ENCODE measurements at places on chromosomes 3 and 15. TPM values are rescaled to one million over a fixed set of nuclear protein-coding genes. Genes with fewer than 3 reads are reported as not detected.

GRCh38 chr3:111884411-111885018 is 25.4 kb downstream of the PHLDB2 start:
- no peak for DNase-seq

- DNase-seq: no peak
Measured at GRCh38 chr3:2849092-2849491, 261.1 kb downstream of the IL5RA start.

DNA sequence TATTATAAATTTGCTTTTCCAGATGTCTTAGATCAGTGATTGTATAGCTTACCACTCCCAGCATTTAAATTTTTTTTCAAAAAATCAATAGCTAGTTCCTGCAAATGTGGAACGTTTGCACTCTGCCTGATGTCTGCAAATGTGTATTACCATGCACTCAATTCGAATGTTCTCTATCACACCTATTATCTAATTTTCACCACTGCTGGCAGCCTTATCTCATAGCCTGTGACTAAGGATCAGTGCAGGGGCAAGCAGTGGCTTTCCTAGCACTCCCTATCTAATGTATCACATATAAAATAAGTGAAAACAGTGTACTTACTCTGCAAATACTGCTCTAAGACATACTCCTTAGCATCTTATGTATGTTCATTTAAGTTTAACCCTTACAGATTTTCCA is 196.3 kb upstream of the PLSCR5 start:
- no peak for DNase-seq

DNA sequence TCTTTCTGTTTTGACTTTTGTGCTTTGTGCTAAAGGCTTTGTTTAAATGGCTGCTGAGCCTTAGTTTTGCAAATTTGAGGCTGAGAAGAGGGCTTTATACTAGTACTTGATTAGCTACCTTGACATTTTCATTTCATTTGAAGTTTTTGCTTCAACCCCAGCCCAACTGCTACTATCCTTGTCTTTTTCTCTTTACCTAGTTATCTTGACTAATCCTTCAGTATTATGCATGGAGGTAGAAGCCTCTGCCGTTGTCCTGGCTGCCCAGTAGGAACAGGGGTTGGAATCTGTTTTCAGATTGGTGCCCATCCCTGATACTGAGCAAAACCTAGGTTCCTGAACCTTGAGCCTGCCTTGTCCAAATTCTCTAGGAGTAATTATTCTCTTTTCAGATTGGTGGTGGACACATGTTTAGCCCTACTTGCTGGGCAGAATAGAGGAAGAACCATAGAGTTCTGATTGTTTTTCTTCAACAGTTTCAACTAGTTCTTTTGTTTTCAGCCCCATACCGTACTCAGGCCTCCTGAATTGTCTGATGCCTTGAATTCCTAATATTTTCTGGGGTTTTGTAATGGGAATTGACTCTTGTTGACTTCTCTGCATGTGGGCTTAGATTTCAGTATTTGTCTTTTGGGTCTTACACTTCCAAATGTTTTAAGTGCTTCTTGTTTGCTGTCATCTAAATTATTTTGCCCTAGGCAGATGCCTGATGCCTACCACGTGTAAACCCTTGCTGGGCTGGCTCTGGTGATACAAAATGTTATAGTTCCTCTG is 143.2 kb downstream of the DOCK3 start:
- no peak for DNase-seq

GRCh38 chr3:57983734-57984518 is 24.3 kb upstream of the FLNB start:
- DNase-seq: peak; percentile 96

DNA sequence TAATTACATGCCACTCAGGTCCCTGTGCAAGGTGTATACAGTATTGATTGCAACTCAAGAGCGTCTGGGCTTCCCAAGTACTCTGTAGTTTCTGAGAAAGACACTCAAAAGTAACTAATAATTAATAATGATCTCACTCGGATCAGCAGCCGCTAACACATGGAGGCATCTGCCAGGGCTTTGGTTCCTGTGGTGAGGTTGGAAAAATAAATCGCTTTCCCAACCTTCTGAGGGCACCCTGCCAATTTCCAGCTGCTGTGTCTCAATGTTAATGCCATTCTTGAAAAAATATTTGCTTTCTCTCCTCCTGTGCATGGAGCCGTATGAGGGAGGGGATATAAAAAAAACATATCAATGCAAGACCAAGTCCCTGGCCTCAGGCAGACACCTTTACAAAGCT is 116.5 kb upstream of the SLC2A2 start:
- no peak for DNase-seq

GRCh38 chr15:95990833-95991232 is 339.7 kb upstream of the NR2F2 start:
- peak; percentile 16 for DNase-seq

The GCHFR gene
- 6.1 TPM for total RNA-seq

The ZBED2 gene
- total RNA-seq: not detected

The ZBTB38 gene
- total RNA-seq: 127 TPM
